ENCODE measurements at places on chromosomes 12 and 14.

GRCh38 chr14:104346608-104347007, 208.2 kb downstream of the KIF26A start:
- no peak for DNase-seq

DNA sequence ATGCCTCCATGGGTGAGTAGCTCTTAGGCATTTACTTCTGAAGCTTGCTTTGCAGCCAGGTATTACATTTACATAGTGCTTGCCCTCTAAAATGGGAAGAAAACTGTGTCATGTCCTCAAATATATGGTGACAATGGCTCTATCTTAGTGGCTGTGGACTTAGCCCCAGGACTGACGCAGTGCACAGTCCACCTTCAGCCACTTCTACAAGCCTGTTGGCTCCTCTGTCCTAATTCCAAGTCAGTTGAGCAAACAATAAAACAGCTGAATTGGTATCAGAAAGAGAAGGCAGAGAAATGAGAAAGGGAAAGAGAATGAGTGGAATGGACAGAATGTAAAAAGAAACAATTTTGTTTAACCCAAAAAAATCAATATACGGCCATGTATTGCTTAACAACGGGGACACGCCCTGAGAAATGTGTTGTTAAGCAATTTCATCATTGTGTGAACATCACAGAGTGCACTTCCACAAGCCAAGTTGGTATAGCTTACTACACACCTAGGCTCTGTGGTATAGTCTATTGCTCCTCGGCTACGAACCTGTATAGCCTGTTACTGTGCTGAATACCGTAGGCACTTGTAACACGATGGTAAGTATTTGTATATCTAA, 93.5 kb downstream of the GRIN2B start:
- DNase-seq: no peak

- peak; percentile 63 for DNase-seq
Observed at GRCh38 chr14:70882776-70883492, 24.3 kb upstream of the PCNX1 start.

- DNase-seq: peak; percentile 86
Observed at GRCh38 chr12:120231316-120232011, 30.6 kb upstream of the RPLP0 start.

GRCh38 chr14:99724196-99724891, 40.2 kb downstream of the CYP46A1 start:
- no peak for DNase-seq

DNA sequence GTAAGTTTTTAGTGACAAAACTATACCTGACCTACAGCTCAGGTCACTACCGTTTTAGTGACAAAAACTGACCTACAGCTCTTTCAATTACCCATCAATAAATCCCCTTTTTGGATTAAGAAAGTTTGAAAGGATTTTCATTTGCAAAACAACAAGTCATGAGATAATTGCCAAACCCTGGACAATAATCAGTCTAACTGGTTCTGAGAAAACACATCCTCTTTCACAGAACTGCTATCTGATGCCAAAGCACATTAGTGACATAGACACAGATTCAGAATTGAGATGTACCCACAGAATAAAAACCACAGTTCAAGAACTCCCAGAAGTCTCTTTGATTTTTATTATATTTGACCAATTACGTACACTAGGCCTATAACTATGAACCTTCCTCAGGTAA, 126.0 kb upstream of the COCH start:
- DNase-seq: no peak

- DNase-seq: no peak
Observed at GRCh38 chr12:96020314-96021003, 14.9 kb downstream of the LTA4H start.

- peak; percentile 62 for DNase-seq
Observed at GRCh38 chr12:105316931-105317852, 13.3 kb upstream of the C12orf75 start.

DNA sequence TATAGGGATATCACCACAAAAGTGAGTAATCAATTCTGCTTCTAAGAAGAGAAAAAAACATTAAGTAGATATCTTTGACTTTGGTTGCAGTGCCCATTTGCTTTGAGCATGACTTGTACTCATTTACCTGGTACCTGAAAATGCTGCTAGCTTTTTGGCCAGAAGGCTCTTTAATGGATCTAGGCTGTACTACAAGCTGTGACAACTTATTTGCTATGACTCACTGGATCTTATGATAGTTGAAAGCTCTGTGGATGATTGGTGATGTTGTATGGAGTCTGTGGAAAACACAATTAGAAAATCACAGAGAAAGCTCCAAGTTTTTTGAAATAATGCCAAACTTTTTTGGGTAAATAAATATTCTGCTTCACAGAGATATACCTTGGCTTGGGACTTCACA, 960.9 kb upstream of the FBXO33 start:
- no peak for DNase-seq

- no peak for DNase-seq
Observed at GRCh38 chr14:31945074-31945613, 132.0 kb upstream of the ARHGAP5 start.

DNA sequence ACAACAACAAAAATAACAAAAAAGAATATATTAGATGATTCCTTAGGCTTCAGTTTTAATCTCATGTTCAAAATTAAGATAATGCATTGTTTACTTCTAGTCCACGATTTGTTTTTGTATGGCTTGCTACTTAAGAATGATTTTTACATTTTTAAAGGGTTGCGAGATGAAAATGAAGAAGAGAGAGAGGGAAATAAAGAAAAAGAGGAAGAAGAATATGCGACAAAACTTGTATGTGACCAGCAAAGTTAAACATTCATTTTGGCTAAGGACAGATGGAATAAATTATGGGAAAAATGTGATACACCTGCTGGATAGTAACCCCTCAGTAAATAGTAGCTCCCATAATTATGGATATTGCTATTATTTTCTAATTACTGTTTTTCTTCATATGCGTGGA, 1.2 kb upstream of the GIT2 start:
- no peak for DNase-seq

- DNase-seq: no peak
Observed at GRCh38 chr14:76516884-76517283, 140.9 kb downstream of the ESRRB start.

DNA sequence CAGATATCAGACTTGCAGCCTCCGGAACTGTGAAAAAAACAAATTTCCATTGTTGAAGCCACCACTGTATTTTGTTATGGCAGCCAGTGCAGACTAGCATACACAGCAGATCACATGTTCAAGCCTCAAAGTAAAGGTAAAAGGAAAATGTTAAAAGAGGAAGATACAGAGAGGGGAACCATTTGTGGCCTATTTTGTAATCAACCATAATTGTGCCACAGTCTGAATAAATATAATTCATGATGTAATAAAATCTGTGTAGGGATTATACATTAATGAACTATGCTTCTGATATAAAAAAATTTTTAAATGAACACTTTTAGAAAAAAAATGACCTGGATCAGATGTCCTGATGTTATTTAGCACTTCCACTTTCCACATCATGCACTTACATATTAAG, 79.6 kb downstream of the SLC16A7 start:
- no peak for DNase-seq

DNA sequence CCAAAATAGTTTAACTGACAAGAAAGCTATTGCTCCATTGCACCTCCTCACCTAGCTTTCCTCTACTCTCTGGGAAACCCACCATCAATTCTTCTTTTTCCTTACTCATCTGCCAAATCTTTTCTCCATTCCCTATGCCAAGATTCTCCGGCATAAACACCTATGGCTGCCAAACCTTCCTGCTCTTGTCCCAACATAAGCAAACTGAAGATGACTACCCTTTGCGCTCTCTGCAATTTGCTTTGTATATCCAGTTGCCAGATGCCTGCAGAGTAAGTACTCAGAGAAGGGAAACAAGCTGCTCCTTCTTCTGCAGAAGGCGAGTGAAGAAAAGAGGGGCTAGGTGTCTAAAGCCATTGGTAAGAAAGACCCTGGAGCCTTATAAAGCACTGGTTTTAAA, 11.5 kb downstream of the PTGER2 start:
- DNase-seq: no peak

- peak; percentile 47 for DNase-seq
Observed at GRCh38 chr12:57127101-57127725, 1.1 kb upstream of the LRP1 start.

DNA sequence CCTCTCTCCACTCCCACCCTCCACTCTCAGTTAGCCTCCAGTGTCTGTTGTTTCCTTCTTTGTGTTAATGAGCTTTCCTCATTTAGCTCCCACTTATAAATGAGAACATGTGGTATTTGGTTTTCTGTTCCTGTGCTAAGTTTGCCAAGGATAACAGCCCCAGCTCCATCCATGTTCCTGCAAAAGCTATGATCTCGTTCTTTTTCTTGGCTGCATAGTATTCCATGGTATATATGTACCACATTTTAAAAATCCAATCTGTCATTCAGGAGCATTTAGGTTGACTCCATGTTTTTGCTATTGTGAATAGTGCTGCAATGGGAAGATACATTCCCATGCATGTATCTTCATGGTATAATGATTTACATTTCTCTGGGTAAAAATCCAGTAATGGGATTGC, 2.8 kb upstream of the WASHC4 start:
- no peak for DNase-seq

- DNase-seq: no peak
Observed at GRCh38 chr12:19778172-19778571, 338.9 kb downstream of the AEBP2 start.

GRCh38 chr14:75907756-75908359, 73.9 kb downstream of the TGFB3 start:
- DNase-seq: no peak

DNA sequence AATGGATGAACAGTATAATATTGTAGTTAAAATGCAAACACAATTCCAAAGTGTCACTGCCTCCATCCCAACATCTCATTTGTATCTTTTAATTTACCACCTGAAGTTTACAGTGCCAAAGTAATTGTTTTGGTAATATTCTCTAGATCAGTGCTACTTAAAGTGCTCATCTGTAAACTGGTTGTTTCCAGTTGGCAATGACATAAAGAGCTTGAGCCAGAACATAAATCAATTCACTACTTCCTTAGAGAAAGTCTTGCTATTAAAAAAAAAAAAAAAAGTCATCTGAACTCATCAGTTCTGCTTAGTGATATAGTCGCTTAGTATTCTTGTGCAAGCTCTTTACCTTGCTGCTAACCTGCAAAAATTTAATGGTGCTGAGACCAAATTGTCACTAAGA, 16.4 kb downstream of the PLCZ1 start:
- no peak for DNase-seq

DNA sequence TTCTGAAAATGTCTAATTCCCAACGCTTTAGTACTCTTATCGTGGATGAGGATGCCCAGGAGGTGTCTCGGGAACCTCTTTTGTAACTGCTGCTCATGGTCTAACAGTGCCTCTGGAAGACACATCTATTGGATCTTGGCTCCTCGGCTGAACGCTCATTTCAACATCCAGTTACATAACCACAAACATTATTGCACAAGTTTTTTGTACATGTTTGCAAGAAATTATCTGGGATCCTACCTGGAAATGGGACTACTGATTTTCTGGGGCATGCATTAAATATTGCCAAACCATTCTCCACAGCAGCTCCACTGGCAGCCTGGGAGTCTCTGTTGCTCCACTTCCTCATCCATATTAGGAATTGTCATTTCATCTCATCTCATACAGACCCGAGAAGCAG, 117.5 kb upstream of the EVL start:
- peak; percentile 39 for DNase-seq

GRCh38 chr12:77594366-77594765, 236.3 kb upstream of the NAV3 start:
- DNase-seq: peak; percentile 33

GRCh38 chr12:113445544-113446171, 23.5 kb downstream of the SDSL start:
- DNase-seq: no peak

- peak; percentile 39 for DNase-seq
Observed at GRCh38 chr12:21476949-21477348, 24.5 kb downstream of the RECQL start.

GRCh38 chr14:74085047-74085637, 386 bp downstream of the LIN52 start:
- peak; percentile 47 for DNase-seq

GRCh38 chr12:47160316-47161244, 80.8 kb upstream of the AMIGO2 start:
- no peak for DNase-seq

GRCh38 chr14:73339846-73340595, 102.7 kb downstream of the PAPLN start:
- no peak for DNase-seq

DNA sequence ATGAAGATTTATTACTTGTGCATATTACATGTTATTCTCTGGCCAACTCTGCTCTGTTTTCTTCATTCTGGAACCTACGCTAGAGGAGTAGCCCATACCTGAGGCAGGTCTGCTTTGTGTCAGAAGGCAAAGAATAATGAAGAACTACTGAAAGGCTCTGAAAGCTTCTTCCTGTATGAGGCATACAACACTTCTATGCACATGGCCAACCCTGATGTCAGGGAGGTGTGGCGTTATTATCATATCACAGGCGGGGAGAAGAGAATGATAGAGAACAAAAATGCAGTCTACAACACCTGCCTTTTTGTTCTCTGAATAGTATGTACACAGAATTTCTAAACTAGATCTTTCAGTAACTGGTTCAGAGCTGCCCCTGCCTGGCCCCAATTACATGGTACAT, 32.5 kb upstream of the CRY1 start:
- DNase-seq: no peak

- DNase-seq: peak; percentile 56
Observed at GRCh38 chr12:114776731-114777442, 92.9 kb upstream of the TBX3 start.

GRCh38 chr14:95668235-95668772, 17.9 kb upstream of the TCL1B start:
- DNase-seq: no peak

- DNase-seq: peak; percentile 79
Observed at GRCh38 chr12:47768323-47768811, 4.7 kb upstream of the SLC48A1 start.

DNA sequence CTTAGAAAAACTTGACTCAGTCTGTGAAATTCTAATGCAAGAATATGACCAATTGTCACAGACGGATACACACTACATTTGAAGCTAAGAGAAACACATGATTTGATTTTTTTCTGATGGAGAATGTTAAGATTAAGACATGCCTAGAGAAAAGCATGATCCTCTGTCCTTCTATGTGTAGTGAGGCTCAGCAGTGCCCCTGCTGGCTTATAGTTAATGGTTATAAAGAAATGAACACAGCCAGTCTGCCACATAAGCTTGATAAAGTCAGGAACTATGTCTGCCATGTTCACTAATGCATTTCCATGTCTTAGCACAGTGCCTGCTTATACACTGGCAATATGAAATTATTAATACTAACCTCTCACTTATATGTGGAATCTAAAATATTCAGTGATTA, 168.1 kb upstream of the DAAM1 start:
- peak; percentile 27 for DNase-seq

DNA sequence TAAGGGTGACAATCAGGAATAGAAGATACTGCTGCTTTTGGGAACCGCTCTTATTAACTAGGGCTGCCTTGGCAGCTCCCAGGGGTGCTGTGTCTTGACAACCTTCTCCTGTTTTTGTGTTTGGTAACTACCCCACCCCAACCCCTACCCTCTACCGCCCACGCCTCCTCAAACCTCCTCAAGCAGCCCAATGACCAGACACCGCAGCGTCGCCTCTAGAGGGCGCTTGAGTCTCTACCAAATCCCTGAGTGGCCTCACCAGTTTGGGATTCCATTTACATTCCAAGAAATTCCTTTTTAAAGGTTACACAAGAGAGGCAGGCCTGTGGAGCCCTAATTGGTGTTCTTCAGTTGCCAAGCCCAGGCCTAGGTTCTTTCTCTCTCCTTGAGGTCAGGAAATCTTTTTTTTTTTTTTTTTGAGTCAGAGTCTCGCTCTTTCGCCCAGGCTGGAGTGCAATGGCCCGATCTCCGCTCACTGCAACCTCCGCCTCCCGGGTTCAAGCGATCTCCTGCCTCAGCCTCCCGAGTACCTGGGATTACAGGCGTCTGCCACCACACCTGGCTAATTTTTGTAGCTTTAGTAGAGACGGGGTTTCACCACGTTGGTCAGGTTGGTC, 72.4 kb upstream of the USP44 start:
- peak; percentile 86 for DNase-seq
